Hippocampal formation (tissue), 2 donors: ENCODE measurements at places on chromosomes 12 and 14.

DNA sequence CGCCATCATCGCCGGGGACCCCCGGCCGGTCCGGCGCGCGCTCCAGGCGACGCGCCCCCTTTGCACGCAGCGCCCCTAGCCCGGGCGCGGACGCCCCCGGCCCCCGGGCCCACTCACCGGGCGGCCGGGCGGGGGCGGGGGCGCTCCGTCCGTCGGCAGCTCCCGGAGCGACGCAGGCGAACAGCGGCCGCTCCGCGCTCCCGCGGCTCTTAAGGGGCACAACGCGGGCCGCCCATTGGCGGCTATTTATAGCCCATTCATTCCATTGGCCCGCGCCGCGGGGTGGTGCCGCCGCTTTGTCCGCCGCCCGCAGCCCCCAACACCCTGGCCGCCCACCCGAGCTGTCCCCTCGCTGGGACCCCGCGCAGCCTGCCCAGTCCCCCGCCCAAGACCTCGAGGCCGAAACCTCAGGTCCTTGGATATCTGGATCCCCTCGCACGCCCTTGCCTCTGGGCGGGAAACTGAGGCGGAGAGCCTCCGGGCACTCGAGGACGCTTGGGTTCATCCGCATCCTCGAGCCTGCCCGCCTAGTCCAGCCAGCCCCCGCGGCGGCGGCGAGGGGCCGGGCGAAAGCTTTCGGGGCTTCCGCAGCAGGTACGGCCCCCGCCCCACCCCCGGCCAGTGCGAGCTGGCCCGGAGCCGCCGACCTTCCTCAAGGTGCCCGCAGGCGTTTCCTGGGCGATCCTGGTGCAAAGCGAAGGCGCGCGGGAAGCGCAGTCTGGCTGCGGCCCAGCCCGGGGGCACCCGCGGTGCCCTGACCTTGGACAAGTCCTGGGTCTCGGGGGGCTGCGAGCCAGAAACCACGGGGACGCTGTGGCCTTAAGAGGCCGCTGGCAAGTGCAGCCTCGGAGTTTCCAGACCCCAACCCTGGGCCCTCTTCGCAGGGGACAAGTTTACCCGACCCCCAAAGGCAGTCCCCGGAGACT, at the start of gene CKB:
Gene CKB (minus strand): TSS at position 182 of the 926 bp plus-strand sequence. CDS start 337 bp downstream, outside the sequence.
- peak; percentile 72 for DNase-seq

DNA sequence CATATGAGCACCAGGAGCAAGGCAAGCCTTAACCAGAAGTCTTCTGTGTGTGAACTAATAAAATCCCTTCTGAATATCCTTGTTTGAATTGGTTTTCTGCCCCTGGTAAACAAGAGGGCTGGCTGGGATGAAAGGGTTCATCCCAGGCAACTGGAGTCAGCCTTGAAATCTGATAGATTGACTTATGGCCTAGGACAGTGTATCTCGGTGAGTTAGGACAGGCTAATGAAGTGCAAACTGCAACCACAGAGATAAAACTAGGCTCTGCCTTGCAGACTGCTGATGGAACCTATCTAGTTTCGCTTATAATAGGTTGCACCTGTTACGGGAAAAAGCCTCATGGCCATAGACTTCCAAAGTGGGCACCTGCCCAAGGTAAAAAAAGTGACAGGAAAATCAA, 451.9 kb upstream of the NOVA1 start:
- DNase-seq, result no peak

- no peak for DNase-seq
Observed at GRCh38 chr12:3047961-3048360, 29.2 kb upstream of the TSPAN9 start.

DNA sequence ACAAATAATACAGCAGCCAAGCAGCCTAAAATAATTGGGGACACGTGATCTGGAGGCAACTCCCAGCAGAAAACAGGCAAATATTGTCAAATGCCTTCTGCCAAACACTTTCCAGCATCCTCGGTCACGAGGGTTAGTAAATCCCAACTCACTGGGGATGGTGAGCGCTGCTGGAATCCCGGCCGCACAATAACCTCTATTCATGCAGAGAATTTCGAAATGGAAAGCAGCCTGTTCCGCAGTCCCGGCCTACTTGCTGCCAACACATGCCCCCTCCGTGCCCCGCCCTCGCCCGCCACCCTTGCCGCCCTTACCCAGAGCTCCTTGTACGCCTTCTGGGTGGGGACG, 62.2 kb downstream of the RFX4 start:
- peak; percentile 93 for DNase-seq

- DNase-seq, result no peak
Observed at GRCh38 chr12:21509768-21510167, 8.2 kb downstream of the GOLT1B start.

- DNase-seq, result no peak
Observed at GRCh38 chr12:116319233-116319897, 41.9 kb upstream of the MED13L start.

DNA sequence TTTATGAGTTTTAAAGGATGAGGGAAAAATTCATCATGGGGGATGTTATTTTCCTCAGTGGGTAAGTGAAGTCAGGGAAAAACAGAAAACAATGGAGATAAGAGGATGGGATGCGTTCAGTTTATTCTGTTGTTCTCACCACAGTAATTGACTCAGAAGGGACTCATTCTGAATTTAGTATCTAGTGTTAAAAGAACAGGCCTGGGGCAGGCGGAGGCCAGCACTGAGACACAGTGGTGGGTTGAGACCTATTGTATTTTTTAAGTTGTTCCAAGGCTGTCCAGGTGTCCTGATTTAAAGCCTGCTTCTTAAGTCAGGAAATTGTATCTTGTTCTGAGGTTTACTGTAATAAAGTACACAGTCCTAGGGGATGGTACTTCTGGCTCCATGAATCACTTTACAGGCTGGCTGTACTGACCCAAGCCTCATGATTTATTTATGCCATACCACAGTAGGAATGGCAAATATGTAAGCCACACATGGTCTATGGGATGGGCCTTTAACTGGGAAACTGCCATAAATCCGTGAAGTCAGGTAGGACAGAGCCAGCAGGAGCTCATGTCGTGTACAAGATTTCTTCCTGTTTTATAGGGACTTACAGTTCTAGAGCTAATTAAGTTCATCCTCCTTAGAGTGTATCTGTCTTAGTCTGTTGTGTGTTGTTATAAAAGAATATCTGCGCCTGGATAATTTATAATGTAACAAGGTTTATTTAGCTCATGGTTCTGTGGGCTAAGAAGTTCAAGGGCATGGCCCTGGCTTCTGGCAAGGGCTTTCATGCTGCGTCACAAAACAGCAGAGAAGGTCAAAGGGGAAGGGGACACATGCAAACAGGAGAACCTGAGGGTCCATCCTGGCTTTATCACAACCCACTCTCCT, 244.1 kb downstream of the FBXL14 start:
- no peak for DNase-seq

DNA sequence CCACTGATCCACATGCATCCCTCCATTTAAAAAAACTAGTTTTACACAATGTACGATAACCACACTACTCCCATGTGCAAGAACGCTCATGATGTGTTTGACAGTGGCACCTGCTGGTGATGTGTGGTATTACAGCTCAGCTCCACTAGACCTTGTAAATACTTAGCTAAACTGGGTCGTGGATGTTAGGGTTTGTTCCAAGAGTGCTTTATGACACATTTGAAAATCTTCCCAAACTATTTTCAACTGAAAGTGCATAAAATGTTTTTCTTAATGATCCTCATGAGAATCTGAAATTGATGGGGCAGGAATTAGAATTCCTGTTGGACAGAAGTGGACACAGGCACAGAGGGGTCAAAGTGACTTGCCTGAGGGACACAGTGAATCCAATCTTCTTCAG, 99.2 kb downstream of the SCARB1 start:
- no peak for DNase-seq
